ENCODE measurements at places on chromosomes 12 and 14. TPM values are rescaled to one million over a fixed set of nuclear protein-coding genes. Genes with fewer than 3 reads are reported as not detected.

GRCh38 chr12:88931598-88931997 is 351.3 kb upstream of the KITLG start:
- no peaks in the 10 kb centered on the region for H3K36me3 ChIP-seq
- no peak overlapping the region for H3K27ac ChIP-seq
- no peaks in the 10 kb centered on the region for H3K4me1 ChIP-seq
- DNase-seq, result no peak

DNA sequence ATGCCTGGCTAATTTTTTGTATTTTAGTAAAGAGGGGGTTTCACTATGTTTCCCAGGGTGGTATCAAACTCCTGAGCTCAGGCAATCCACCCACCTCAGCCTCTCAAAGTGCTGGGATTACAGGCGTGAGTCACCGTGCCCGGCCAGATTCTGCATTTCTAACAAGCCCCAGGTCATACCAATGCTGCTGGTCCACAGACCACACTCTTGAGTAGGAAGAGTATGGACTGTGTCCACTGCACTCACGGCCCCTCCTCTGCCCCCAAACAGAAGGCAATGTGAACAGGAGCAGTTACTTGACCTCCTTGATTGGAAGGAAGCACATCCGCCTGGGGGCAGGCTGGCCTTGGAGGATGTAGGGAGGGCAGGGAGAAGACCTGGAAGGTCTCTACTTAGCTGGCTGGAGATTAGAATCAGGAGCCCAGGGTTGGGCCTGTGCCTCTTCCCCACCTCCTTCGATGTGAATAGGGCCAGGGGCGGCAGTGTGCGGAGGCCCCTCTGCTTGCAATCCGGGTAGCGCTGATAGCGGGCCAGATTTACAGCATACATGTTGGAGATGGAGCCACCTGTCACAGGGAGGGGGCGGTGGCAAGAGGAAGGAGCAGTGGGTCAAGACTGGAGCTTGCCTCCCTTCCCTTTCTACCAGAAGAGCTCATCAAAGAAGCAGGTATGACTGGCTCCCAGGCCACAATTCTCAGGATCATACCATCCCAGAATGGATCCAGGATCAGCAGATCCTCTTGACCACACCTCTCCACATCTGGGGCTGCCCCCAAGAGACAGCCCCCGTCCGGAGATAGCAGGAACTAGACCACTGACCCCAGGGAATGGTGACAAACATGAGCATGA is 9.4 kb upstream of the ZNF740 start:
- no peak for DNase-seq
- peaks cover 8% of the 10 kb centered on the region for H3K36me3 ChIP-seq
- no peaks in the 10 kb centered on the region for H3K27me3 ChIP-seq
- no peak overlapping the region for H3K27ac ChIP-seq

- no peaks in the 10 kb centered on the region for H3K4me1 ChIP-seq
- no peak overlapping the region for H3K27ac ChIP-seq
- H3K27me3 ChIP-seq, result no peaks in the 10 kb centered on the region
- H3K36me3 ChIP-seq, result no peaks in the 10 kb centered on the region
- DNase-seq, result no peak
Measured at GRCh38 chr12:85065837-85066482, 29.8 kb downstream of the LRRIQ1 start.

DNA sequence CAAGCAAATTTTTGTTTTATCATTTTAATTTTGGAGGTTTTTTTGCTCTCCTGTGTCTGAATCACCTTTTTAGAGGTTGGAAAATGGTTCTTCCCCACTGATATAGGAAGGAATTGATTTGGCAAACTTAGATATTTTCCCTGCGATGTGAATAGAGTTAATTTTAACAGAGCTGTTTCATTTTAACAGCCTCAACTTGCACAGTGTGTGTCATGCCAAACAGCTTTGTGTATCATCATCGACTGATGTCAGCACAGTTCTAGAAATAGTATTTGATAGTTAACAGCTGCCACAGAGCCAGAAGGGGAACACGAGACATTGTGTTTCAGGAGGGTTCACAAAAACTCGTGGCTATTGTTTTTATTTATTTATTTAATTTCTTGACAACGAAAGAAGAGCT is 243.1 kb upstream of the FOXN3 start:
- no peak for DNase-seq
- H3K36me3 ChIP-seq, result no peaks in the 10 kb centered on the region
- peaks cover 14% of the 10 kb centered on the region for H3K4me1 ChIP-seq
- no peak overlapping the region for H3K27ac ChIP-seq

DNA sequence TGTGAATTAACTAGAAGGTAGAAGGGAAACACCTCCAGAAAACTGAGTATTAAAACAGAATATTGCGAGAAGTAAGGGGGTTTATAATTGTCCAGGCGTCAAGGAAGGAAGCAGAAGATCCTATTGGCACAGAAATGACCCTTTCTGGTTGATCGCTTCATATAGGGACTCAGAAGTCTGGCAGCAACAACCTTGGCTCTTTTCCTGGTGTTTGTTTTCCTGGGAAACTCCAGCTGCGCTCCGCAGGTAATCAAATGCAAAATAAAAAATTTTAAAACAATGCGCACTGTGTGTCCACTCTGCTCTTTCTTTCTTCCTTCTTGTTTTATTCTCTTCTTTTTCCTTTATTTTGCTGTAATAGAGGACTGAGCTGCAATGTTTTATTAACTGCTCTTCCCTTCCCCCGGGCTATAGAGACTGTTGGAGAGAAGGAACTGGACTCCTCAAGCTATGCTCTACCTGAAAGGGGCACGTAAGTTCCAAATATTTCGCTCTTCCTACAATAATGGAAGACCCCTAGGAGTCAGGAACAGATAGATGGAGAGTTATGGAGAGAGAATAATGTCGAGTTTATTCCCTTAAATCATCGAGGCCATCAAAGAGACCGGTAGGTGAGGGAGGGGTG is 737 bp downstream of the SPX start:
- H3K27me3 ChIP-seq, result peaks cover 3% of the 10 kb centered on the region
- H3K4me1 ChIP-seq, result peaks cover 9% of the 10 kb centered on the region
- H3K36me3 ChIP-seq, result no peaks in the 10 kb centered on the region
- peak overlapping the region; percentile 53 for H3K4me3 ChIP-seq
- no peak overlapping the region for H3K27ac ChIP-seq

GRCh38 chr12:22529281-22530060 is 14.9 kb downstream of the C2CD5 start:
- H3K27ac ChIP-seq, result no peak overlapping the region
- no peak for DNase-seq
- H3K27me3 ChIP-seq, result no peaks in the 10 kb centered on the region
- peaks cover 75% of the 10 kb centered on the region for H3K36me3 ChIP-seq
- no peak overlapping the region for H3K4me3 ChIP-seq
- no peaks in the 10 kb centered on the region for H3K4me1 ChIP-seq

GRCh38 chr14:61524211-61524806 is 171.0 kb upstream of the HIF1A start:
- no peak for DNase-seq
- H3K27me3 ChIP-seq, result no peaks in the 10 kb centered on the region
- peak overlapping the region; percentile 88 for H3K27ac ChIP-seq
- no peaks in the 10 kb centered on the region for H3K36me3 ChIP-seq
- H3K4me1 ChIP-seq, result peaks cover 49% of the 10 kb centered on the region

GRCh38 chr12:120229071-120229486 is 28.2 kb upstream of the RPLP0 start:
- H3K4me3 ChIP-seq, result peak overlapping the region; percentile 25
- no peaks in the 10 kb centered on the region for H3K27me3 ChIP-seq
- H3K4me1 ChIP-seq, result peaks cover 99% of the 10 kb centered on the region
- DNase-seq, result no peak
- peak overlapping the region; percentile 74 for H3K27ac ChIP-seq

DNA sequence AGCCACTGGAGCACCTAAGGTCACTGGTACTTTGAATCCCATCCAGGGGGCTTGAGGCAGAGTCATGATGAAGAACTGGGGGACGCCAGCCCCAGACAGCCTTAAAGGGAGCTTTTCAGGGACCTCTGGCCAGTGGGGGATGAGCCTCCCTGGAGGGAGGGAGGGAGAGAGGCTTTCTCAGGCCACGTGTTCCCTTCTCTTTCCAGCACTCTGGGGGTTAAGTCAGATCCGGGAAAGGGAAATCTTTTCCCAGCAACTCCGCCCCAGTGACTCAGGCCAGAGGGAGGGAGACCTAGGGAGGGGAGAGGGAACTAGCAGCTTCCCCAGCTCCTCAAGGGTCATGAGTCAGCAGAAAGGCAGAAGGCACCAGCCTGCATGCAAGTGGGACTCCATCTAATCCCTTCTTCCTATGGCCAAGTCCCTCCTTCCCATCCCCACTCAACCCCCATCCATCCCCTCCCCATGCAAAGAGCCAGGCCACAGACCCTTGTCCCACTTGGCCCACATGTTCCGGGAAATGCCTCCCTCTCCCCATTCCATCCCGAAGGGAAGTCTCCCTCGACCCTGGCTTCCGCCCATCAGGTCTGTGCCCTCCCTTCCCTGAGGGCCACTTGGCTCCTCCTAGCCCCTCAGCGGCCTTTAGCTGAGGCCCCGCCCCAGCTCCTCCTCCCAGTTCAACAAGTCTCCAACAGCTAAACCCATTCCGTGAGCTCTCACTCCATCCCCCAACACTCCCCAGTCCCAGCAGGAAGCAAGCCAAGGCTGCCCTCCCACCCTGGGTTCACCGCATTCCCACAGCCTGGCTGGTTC is 5.6 kb downstream of the TNFRSF1A start:
- peaks cover 77% of the 10 kb centered on the region for H3K4me1 ChIP-seq
- H3K27me3 ChIP-seq, result no peaks in the 10 kb centered on the region
- H3K27ac ChIP-seq, result peak overlapping the region; percentile 95
- DNase-seq, result peak; percentile 74

GRCh38 chr12:131862084-131862441 is 32.4 kb upstream of the ULK1 start:
- no peak overlapping the region for H3K4me3 ChIP-seq
- H3K4me1 ChIP-seq, result peaks cover 28% of the 10 kb centered on the region
- DNase-seq, result no peak

- no peak overlapping the region for H3K27ac ChIP-seq
- no peaks in the 10 kb centered on the region for H3K27me3 ChIP-seq
- H3K4me1 ChIP-seq, result peaks cover 49% of the 10 kb centered on the region
- DNase-seq, result no peak
Measured at GRCh38 chr12:50087151-50087550, 2.0 kb downstream of the SMARCD1 start.

- no peak overlapping the region for H3K27ac ChIP-seq
- DNase-seq, result no peak
- H3K4me3 ChIP-seq, result no peak overlapping the region
- H3K36me3 ChIP-seq, result peaks cover 24% of the 10 kb centered on the region
- no peaks in the 10 kb centered on the region for H3K27me3 ChIP-seq
Measured at GRCh38 chr14:52014601-52015267, 25.4 kb downstream of the RTRAF start.

DNA sequence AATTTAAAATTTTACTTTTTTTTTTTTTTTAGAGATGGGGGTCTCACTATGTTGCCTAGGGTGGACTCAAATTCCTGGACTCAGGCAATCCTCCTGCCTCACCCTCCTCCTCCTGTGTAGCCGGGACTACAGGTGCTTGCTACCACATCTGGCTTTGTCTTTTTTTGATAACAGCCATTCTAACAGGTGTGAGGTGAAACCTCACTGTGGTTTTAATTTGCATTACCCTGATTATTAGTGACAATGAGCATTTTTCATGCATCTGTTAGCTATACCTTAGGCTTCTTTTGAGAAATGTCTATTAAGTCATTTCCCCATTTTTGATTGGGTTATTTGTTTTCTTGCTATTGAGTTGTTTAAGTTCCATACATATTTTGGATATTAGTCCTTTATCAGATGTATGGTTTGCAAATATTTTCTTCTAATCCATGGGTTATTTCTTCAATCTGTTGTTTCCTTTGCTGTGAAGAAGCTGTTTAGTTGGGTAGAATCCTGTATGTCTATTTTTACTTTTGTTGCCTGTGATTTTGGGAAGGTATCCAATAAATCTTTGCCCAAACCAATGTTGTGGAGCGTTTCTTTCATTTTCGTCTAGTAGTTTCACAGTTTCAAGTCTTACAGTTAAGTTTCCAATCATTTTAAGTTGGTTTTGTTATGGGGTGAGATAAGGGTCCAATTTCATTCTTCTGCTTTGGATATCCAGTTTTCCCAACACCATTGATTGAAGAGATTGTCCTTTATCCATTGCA is 86.1 kb downstream of the MYF5 start:
- no peak overlapping the region for H3K27ac ChIP-seq
- H3K27me3 ChIP-seq, result no peaks in the 10 kb centered on the region
- no peaks in the 10 kb centered on the region for H3K4me1 ChIP-seq
- no peak for DNase-seq

DNA sequence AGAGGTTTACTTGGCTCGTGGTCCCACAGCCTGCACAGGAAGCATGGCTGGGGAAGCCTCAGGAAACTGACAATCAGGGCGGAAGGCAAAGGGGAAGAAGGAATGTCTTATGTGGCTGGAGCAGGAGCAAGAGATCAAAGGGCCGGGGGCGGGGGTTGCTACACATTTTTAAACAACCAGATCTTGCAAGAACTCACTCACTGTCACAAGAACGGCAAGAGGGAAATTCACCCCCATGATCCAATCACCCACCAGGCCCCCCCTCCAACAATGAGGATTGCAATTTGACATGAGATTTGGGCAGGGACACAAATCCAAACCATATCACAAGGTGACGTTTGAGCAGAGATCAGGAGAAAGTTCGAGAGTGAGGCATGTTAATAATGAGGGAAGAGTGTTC is 163.7 kb upstream of the RPH3A start:
- no peaks in the 10 kb centered on the region for H3K4me1 ChIP-seq
- no peak overlapping the region for H3K27ac ChIP-seq
- no peaks in the 10 kb centered on the region for H3K36me3 ChIP-seq
- no peak for DNase-seq
- no peaks in the 10 kb centered on the region for H3K27me3 ChIP-seq
- no peak overlapping the region for H3K4me3 ChIP-seq

DNA sequence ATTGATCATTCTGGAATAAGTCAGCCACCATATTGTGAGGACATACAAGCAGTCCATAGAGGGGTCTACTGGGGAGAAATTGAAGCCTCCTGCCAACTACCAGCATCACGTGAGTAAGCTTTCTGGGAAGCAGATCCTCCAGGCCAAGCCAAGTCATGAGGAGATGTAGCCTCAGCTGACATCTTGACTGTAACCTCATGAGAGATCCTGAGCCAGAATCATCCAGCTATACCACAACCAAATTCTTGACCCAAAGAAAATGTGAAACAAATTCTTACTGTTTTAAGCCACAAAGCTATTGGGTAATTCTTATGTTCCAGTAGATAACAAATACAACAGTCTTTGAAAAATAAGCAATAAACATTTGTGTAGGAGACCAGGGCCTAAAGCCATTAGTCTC is 479.4 kb upstream of the DCN start:
- no peak overlapping the region for H3K4me3 ChIP-seq
- no peaks in the 10 kb centered on the region for H3K4me1 ChIP-seq
- H3K27me3 ChIP-seq, result no peaks in the 10 kb centered on the region
- H3K27ac ChIP-seq, result no peak overlapping the region

Gene ATP2B1
- total RNA-seq, result 10.9 TPM

Gene STAT6
- 88.9 TPM for total RNA-seq

Gene SOAT2
- not detected for total RNA-seq

Gene PLA2G1B
- total RNA-seq, result not detected

Gene RHEBL1
- 0.44 TPM for total RNA-seq

Gene PLEKHH1
- 4.7 TPM for total RNA-seq

Gene PPP2R3C
- 23.9 TPM for total RNA-seq

Gene PLD4
- total RNA-seq, result 0.67 TPM

Data from esophagus squamous epithelium (tissue), 5 donors.